ENCODE measurements at places on chromosomes 5 and 9. TPM values are rescaled to one million over a fixed set of nuclear protein-coding genes. Genes with fewer than 3 reads are reported as not detected.

The UBAP2 gene
- 34.1 TPM for total RNA-seq

The NOXA1 gene
- total RNA-seq = 0.21 TPM

The PCDHB6 gene
- total RNA-seq = 0.21 TPM

The SLC25A2 gene
- 0.24 TPM for total RNA-seq

DNA sequence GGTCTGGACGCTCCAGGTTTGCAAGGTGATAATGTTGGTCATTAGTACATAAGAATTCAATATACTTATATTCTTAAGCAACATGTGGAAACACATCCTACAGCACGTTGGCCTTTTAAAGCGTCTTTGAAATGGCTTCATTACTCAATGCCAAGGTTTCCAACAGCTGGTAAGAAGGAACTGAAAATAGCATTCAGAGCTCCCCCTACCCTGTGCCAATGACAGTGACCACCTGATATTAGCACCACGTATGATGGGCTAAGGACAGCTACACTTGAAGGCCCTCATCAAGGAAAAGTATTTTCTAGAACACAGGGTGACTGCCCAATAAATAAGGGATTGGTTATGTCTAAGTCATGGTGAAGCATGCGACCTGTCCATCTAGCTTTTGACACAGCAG lies 9.9 kb downstream of the ZNF622 start:
- H3K4me1 ChIP-seq = peaks cover 54% of the 10 kb centered on the region
- H3K4me3 ChIP-seq = peak overlapping the region; percentile 63
- peaks cover 45% of the 10 kb centered on the region for H3K36me3 ChIP-seq

GRCh38 chr5:173789031-173789920 lies 98.9 kb upstream of the CPEB4 start:
- H3K36me3 ChIP-seq = no peaks in the 10 kb centered on the region
- peaks cover 35% of the 10 kb centered on the region for H3K4me1 ChIP-seq
- no peaks in the 10 kb centered on the region for H3K27me3 ChIP-seq
- H3K27ac ChIP-seq = peak overlapping the region; percentile 72

DNA sequence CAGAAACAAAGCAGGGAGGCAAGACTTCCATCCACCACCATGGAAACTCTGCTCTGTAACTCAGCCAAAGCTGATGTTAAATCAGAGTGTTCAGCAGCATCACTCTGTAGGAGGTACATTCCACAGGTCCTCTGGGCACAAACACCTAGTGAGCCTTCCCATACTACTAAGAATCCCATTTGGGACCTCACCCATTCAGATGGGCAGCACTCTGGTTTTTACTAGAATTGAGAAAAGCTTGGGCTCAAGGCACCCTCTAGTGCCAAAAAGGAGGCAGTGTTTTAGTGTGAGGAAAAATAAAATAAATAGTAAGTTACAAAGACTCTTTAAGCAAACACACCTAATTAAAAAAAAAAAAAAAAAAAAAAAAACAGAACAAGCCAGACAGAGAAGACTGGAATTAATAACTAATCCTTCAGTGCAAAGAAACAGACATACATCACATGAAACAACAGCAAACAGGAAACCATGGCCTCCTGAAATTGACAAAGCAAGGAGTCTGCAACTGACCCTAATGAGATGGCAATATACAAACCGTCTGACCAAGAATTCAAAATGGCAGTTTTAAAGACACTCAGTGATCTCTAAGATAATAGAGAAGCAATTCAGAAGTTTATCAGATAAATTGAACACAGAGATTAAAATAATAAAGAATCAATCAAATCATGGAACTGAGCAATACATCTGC lies 159.5 kb downstream of the GNA14 start:
- no peak overlapping the region for H3K27ac ChIP-seq
- H3K36me3 ChIP-seq = no peaks in the 10 kb centered on the region
- H3K4me3 ChIP-seq = no peak overlapping the region
- H3K4me1 ChIP-seq = no peaks in the 10 kb centered on the region
- peaks cover 2% of the 10 kb centered on the region for H3K27me3 ChIP-seq

DNA sequence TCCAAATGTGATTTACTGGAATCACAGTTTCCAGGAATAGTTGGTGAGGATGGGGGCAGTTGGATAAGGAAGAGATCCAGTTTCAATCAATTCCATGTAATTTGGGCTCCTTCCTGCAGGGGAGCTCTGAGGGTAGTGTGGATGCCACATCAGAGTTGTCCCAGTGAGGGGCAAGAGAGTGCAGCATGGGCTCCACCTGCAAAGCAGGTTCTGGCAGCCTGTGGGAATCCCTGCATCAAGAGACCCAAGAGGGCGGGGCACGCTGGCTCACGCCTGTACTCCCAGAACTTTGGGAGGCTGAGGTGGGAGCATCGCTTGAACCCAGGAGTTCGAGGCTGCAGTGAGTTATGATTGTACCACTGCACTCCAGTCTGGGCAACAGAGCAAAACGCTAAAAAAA lies 188.5 kb downstream of the CACNA1B start:
- DNase-seq = no peak
- no peaks in the 10 kb centered on the region for H3K4me1 ChIP-seq
- H3K27ac ChIP-seq = no peak overlapping the region
- peaks cover 2% of the 10 kb centered on the region for H3K27me3 ChIP-seq
- H3K4me3 ChIP-seq = no peak overlapping the region
- no peaks in the 10 kb centered on the region for H3K36me3 ChIP-seq

DNA sequence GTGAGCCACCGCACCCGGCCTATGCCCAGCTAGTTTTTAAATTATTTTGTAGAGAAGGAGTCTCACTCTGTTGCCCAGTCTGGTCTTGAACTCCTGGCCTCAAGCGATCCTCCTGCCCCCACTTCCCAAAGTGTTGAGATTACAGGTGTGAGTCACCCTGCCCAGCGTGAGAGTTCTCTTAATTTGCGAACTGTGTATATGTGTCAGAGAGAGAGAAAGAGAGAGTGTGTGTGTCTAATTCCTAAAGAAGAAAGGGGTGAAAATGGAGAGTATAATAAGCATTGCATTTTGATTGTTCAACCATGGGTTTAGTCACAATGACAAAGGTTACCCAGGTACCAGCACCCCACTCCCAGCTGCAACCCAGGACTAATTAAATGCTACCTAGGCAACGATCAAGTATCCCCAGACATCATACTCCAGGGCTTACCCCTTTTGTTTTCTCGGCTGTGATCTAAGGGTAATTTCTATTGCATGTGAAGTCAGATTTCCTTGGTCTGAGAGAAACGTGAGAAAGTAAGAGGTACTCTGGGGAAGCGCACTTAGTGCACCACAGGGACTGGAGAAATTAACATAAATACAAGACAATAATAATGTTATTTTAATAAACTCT lies 16.6 kb downstream of the MAP1B start:
- H3K27me3 ChIP-seq = no peaks in the 10 kb centered on the region
- peaks cover 73% of the 10 kb centered on the region for H3K4me1 ChIP-seq
- H3K27ac ChIP-seq = peak overlapping the region; percentile 36
- H3K36me3 ChIP-seq = peaks cover 53% of the 10 kb centered on the region
- H3K4me3 ChIP-seq = 0 out of 2 replicates have a peak overlapping the region, but pooled peaks have one; percentile 13
- no peak for DNase-seq

DNA sequence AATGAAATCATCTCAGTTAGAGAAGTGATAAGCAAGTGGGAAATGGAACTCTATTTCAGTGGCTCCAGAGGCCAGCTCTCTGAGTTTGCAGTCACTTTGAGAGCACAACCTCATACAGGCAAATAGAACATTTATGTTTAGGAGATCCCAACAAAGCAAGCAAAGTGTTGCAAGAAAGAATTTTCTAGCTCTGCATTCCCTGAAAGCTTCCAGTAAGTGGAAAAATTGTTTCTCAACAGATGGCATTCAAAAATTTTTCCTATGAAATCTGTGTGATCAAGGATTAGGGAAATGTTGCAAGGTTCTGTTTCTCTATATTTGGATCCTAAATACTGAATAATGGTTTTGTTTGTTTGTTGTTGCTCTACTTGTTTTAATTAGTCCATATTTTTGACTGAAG lies 764.2 kb upstream of the ZNF608 start:
- no peak overlapping the region for H3K27ac ChIP-seq
- DNase-seq = no peak
- no peaks in the 10 kb centered on the region for H3K27me3 ChIP-seq
- H3K4me1 ChIP-seq = no peaks in the 10 kb centered on the region
- no peak overlapping the region for H3K4me3 ChIP-seq

- peaks cover 23% of the 10 kb centered on the region for H3K36me3 ChIP-seq
- H3K27me3 ChIP-seq = no peaks in the 10 kb centered on the region
- H3K27ac ChIP-seq = no peak overlapping the region
- 0 out of 2 replicates have a peak overlapping the region, but pooled peaks have one; percentile 2 for H3K4me3 ChIP-seq
- DNase-seq = no peak
These were observed 1.3 kb upstream of the ITGA1 start for GRCh38 chr5:52786391-52786790.

GRCh38 chr9:2936221-2936620 lies 92.3 kb upstream of the PUM3 start:
- H3K4me1 ChIP-seq = no peaks in the 10 kb centered on the region
- no peak overlapping the region for H3K27ac ChIP-seq
- peaks cover 2% of the 10 kb centered on the region for H3K27me3 ChIP-seq
- H3K4me3 ChIP-seq = no peak overlapping the region
- peak; percentile 6 for DNase-seq
- H3K36me3 ChIP-seq = no peaks in the 10 kb centered on the region

DNA sequence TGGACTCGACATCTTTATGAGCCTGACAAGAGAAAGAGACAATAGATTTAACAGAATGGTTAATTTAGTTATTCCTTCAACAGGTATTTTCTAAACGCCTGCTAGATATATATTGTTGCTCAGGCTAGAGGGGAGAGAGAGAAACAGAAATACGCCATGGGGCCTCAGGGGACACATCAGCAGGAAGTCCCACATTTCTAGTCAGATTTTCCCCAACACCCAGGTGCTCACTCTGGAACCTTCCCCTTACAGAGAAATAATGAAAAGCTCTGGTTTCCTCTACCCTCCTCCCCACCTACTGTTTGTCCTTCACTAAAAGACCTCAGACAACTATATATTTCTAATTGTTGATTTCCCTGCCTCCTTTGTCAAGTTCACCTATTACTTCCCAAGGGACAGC lies 130.3 kb upstream of the TBC1D2 start:
- H3K36me3 ChIP-seq = no peaks in the 10 kb centered on the region
- H3K27me3 ChIP-seq = no peaks in the 10 kb centered on the region
- no peak overlapping the region for H3K27ac ChIP-seq
- H3K4me3 ChIP-seq = no peak overlapping the region
- H3K4me1 ChIP-seq = peaks cover 3% of the 10 kb centered on the region
- no peak for DNase-seq

GRCh38 chr9:123036893-123037545 lies 3.6 kb downstream of the GPR21 start:
- peaks cover 9% of the 10 kb centered on the region for H3K36me3 ChIP-seq
- H3K27ac ChIP-seq = 0 out of 2 replicates have a peak overlapping the region, but pooled peaks have one; percentile 8
- peaks cover 17% of the 10 kb centered on the region for H3K4me1 ChIP-seq
- no peak overlapping the region for H3K4me3 ChIP-seq

DNA sequence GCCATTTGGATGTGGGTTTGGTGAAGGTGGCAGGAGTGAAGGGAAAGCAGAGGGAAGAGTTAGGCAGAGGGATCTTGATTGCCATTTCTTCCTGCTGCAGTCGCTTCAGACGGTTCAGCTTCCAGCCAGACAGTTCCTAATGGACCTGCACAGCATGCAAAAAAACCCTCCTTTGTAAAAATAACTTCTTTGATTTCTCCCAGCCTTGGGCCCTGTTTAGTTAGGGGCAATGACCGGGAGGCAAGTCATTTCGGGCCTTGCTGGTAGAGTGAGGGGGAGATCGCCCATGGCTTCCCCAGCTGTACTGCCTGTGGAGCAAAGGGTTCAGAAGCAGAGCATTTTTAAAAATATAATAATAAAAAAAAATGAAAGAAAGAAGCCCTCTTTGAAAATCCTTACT lies 67.2 kb upstream of the TLE1 start:
- no peak overlapping the region for H3K27ac ChIP-seq
- no peaks in the 10 kb centered on the region for H3K36me3 ChIP-seq
- H3K27me3 ChIP-seq = peaks cover 5% of the 10 kb centered on the region
- no peak overlapping the region for H3K4me3 ChIP-seq

GRCh38 chr9:5425006-5425628 lies 12.6 kb downstream of the PLGRKT start:
- no peak for DNase-seq
- H3K27ac ChIP-seq = no peak overlapping the region
- H3K27me3 ChIP-seq = no peaks in the 10 kb centered on the region

DNA sequence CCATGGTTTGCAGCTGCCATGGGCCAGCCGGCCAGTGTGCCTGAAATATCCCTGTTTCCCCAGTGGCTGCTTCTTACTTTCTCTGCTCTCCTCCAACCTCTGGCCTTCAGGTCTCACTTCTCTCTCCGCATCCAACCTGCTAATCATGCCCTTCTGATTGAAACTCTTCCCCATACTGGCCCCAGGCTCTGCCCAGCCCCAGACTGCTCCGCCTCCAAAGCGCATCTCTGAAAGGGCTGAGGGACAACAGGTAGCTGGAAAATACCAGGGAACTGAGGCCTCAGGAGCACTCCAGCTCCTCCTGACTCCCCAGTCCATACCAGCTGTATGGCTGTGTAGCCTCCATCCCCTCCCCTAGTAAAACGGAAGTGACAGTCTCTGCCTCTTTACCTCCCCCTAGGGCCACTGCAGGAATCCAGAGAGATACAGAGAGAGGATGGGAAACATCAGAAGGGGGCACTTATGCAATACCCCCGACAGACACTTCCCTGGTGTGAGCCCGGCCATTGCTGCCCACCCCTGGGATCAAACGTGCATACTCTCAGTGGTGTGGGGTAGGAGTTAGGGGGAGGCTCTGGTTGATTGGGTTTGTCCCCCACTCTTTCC lies 34.2 kb downstream of the PAX5 start:
- no peaks in the 10 kb centered on the region for H3K36me3 ChIP-seq
- H3K27ac ChIP-seq = no peak overlapping the region
- H3K4me1 ChIP-seq = peaks cover 21% of the 10 kb centered on the region
- no peak overlapping the region for H3K4me3 ChIP-seq
- H3K27me3 ChIP-seq = peaks cover 34% of the 10 kb centered on the region

DNA sequence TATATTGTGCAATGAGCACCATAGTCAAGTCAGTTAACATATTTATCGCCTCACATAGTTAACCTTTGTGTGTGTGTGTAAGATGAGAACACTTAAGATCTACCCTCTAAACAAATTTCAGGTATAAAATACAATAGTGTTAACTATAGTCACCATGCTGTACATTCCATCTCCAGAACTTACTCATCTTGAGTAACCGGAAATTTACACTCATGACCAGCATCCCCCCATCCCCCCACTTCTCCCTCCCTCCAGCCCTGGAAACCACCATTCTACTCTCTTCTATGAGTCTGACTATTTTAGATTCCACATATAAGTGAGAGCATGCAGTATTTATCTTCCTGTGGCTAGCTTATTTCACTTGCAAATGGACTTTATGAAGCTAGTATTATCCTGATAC lies 40.3 kb downstream of the ZNF354A start:
- no peak overlapping the region for H3K27ac ChIP-seq
- 0 out of 2 replicates have a peak, but pooled peaks cover 8% of the 10 kb centered on the region for H3K36me3 ChIP-seq
- no peak overlapping the region for H3K4me3 ChIP-seq
- H3K27me3 ChIP-seq = no peaks in the 10 kb centered on the region

GRCh38 chr9:94139672-94140417 lies 55.6 kb downstream of the PTPDC1 start:
- no peaks in the 10 kb centered on the region for H3K36me3 ChIP-seq
- peak overlapping the region; percentile 78 for H3K4me3 ChIP-seq
- H3K4me1 ChIP-seq = peaks cover 46% of the 10 kb centered on the region
- H3K27ac ChIP-seq = peak overlapping the region; percentile 91
- H3K27me3 ChIP-seq = no peaks in the 10 kb centered on the region

Data from HFFc6 (cell line).